AG04449 (cell line): ENCODE measurements at places on chromosomes 11 and 22.

GRCh38 chr22:33162196-33162595 lies 104.0 kb upstream of the SYN3 start:
- no peak for DNase-seq

DNA sequence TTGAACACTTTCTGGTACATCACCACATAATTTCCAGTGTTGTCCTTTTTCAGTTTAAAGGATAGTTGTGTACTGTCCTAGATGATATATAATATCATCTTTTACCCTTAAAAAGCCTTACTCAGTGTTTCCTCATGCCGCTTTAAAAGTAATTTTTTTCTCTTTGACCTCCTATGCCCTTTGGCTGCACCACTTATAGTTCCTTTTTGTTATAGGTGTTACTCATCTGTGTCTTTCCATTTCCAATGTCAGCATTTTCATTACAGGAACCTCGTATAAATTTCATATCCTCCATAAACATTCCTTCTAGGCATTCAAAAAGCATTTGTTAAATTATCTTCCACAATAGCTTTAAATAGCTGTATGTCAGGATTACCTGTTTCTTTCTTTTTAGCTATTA lies 40.8 kb downstream of the USP47 start:
- DNase-seq = no peak

GRCh38 chr11:65865550-65866172 lies 5.4 kb downstream of the MUS81 start:
- no peak for DNase-seq

DNA sequence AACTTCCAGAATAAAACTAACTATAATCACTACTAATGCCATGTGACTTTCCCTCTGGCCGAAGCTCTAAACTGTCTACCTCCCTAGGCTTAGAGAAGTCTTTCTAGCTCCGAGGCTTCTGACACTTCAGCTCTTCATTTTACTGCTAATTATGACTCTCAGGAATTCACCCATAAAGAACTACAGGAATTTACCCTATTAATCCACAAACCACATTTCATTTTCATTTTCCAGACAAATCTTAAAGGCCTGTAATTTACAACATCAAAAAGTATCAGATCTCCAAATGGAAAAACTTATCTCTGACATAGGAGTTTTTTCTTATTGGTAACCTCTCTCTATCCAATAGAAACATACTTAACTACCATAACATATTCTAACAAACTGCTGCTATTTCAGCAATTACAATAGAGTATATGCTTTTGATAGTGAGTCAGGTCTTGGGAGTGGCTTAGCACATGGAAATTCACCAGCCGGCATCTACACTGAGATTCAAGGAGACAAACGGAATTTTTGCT lies 33.4 kb downstream of the MRTFA start:
- no peak for DNase-seq

- no peak for DNase-seq
Measured at GRCh38 chr22:45997777-45998637, 21.0 kb upstream of the WNT7B start.

- no peak for DNase-seq
Measured at GRCh38 chr11:64369440-64370421, 10.8 kb downstream of the RPS6KA4 start.

GRCh38 chr11:117705866-117706265 lies 91.2 kb downstream of the DSCAML1 start:
- DNase-seq = no peak

- no peak for DNase-seq
Measured at GRCh38 chr11:107184986-107185385, 166.7 kb upstream of the GUCY1A2 start.

DNA sequence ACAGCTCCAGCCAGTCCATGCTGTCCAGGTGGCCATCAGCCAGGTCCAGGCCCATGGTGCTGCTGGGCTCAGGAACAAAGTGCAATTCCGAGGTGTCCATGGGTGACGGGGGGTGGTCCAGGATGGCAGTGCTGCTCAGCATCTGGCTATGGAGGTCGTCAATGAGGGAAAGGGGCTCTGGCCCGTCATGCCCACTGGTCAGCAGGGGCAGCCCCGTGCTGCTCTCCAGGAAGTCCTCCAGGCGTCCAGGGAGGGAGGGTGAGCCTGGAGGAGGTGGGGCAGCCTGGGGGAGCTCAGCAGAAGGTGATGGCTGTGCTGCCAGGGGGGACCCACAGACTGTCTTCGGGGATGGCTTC lies 41.1 kb downstream of the SGSM3 start:
- DNase-seq = no peak

DNA sequence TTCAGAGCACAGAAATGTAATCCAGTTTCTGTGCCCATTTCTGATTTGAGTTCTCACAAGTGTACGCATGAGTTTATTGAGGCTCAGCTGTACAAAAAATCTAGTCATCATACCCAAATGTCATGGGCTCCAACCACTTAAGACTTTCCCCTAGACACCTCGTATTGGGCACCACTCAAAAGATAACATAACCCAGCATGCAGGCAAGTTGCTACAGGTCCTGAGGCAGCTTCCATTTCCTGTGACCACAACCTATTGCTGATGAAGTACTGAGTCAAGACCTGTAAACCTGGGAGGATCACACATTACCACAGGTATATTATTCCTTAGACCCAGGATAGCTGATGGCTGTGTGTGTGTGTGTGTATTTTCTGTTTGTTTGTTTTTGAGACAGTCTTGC lies 95.2 kb downstream of the MRTFA start:
- no peak for DNase-seq

- no peak for DNase-seq
Measured at GRCh38 chr11:17102462-17102861, 25.0 kb upstream of the RPS13 start.

GRCh38 chr22:48367731-48368130 lies 1459.9 kb downstream of the BRD1 start:
- DNase-seq = no peak

- no peak for DNase-seq
Measured at GRCh38 chr22:17217179-17217578, 2.1 kb downstream of the ADA2 start.

GRCh38 chr11:110977661-110978060 lies 265.4 kb upstream of the ARHGAP20 start:
- no peak for DNase-seq

DNA sequence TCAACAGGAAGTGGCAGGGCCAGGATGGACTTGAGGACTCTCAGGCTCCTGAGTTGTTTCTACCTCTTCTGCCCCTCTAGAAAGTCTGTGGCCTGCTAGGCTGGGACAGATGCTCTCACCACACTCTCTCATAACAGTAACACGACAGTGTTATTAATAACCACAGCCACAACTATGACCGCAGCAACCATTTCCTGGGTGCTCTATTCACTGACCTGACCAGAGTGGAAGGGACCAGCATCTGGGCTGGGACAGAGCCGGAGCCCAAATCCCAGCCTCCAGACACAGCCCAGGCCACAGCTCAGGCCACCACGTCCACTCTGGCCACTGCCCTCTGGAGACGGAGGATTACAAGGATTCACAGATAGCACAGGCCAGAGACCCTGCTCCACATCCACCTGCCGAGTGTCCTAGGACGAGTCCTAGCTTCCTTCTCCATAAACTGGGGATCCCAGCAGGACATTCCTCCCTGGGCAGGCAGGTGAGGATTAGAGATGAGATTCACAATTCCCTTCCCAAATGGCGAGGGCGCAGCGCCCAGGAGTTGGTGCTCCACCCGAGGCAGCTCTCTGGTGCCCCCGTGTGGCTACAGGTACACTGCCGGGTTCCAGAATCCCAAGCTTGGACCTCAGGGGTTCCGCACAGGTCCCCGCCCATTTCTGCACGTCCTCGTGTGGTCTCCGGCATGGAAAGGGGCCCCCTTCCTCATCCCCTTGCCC lies 7.1 kb downstream of the PNPLA5 start:
- DNase-seq = no peak

- no peak for DNase-seq
Measured at GRCh38 chr11:9625162-9625561, 38.7 kb upstream of the SWAP70 start.

DNA sequence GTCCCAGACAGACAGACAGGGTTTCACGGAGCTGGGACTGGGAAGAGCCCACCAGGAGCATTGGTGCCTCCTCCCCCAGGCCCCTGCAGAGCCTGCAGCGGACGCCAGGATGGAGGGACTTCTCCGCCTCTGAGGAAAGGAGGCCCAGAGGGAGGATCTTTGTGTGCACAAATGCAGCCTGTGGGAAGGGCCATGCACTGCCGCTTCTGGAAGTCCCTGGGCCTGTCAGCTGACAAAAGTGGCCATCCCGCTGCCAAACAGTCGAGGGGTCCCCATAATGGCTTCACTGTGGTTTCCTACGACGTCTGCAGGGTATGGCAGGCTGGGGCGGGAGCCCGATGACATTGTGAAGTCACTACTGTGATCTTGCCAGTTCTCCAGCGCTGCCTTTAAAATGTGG lies 73.8 kb downstream of the TP53I11 start:
- DNase-seq = no peak

GRCh38 chr11:125448136-125448535 lies 47.9 kb downstream of the FEZ1 start:
- DNase-seq = no peak
